Natural killer cell (primary cell): ENCODE measurements at places on chromosomes 2 and 18. TPM values are rescaled to one million over a fixed set of nuclear protein-coding genes. Genes with fewer than 3 reads are reported as not detected.

DNA sequence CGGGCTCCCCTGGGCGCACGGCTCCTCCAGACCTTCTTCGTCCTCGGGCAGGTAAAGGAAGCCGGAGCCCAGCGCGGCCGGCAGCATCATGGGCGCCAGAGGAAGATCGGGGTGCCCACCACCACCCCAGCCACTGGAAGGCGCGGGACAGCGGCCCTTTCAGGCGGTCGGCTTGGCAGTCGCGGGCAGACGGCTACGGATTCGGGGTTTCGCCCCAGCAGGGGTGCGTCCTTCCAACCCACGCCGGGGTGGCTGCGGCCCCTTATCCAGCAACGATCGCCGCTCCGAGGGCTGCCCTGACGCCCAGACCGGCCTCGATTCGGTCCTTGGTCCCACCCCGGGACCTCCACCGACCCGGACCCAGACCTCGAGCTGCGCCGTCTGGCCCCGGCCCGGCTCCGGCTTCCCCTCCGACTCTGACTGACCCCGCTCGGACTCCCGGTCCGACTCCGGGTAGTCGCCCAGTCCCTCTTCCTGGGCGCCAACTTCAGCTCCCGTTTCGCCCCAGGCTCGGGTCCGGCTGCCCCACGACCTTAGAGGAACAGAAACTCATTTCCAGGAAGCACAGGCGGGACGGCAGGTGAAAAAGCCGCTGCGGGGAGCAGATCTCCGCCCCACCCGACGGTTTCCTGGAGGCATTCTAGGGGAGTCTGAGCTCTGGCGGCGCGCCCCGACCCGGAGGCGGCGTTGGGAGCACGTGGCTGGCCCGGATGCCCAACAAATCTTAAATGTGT, 30.2 kb upstream of the SSB start:
- peaks cover 17% of the 10 kb centered on the region for H3K4me1 ChIP-seq
- H3K27me3 ChIP-seq, result peaks cover 14% of the 10 kb centered on the region
- H3K36me3 ChIP-seq, result no peaks in the 10 kb centered on the region
- H3K4me3 ChIP-seq, result peak overlapping the region; percentile 3

- H3K36me3 ChIP-seq, result no peaks in the 10 kb centered on the region
- no peaks in the 10 kb centered on the region for H3K27me3 ChIP-seq
- no peaks in the 10 kb centered on the region for H3K4me1 ChIP-seq
- H3K27ac ChIP-seq, result no peak overlapping the region
These were observed 49.9 kb downstream of the ST8SIA5 start for GRCh38 chr18:46706968-46707367.

ECEL1 gene
- total RNA-seq, result not detected

DSG4 gene
- not detected for total RNA-seq

DNA sequence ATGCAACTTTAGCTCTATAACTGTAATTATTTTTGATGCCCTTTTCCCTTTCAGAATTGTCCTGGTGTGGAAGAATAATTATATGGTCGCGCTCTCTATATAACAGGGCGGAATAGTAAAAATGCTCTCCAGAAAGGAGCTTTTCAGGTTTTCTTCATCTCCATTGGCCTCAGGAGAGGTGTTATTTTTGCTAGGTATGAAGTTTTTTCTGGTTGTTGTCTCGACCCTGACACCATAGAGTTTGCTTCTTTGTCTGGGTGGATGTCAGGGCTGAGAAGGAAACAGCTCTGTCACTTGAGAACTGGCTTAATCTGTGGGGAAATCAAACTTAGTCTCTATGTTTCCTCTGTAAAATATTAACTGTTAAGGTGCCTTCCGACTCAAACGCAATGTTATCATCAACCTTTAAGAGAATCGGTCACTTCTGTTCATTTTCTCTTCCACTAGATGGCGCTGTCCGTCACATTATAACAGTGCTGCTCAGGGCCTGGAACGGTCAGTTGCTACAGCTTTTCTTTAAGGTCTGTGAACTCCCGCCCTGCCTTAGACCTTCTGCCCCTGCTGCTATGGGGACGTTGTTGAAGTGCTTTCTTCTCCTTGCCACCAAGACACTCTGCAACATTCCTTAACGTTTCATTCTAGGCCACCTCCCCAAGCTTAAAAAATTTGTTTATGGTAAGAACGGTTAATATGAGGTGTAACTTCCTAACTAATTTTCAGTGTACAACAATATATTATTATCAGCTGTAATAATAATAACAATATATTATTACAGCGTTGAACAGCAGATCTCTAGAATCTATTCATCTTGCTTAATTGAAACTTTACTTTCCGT, 23.8 kb upstream of the SERPINB12 start:
- peaks cover 3% of the 10 kb centered on the region for H3K27me3 ChIP-seq
- no peaks in the 10 kb centered on the region for H3K36me3 ChIP-seq
- peak; percentile 83 for DNase-seq

- H3K27ac ChIP-seq, result peak within 1 kb of the TSS; percentile 94
- DNase-seq, result peak; percentile 88
- peaks cover 33% of the 10 kb centered on the region for H3K36me3 ChIP-seq
- H3K27me3 ChIP-seq, result no peaks in the 10 kb centered on the region
These were observed at the start of gene ARL4C for GRCh38 chr2:234496835-234497593. Gene ARL4C, minus strand, starts transcription at chr2:234497081. Its CDS starts 495 bp downstream, at chr2:234496586.

DNA sequence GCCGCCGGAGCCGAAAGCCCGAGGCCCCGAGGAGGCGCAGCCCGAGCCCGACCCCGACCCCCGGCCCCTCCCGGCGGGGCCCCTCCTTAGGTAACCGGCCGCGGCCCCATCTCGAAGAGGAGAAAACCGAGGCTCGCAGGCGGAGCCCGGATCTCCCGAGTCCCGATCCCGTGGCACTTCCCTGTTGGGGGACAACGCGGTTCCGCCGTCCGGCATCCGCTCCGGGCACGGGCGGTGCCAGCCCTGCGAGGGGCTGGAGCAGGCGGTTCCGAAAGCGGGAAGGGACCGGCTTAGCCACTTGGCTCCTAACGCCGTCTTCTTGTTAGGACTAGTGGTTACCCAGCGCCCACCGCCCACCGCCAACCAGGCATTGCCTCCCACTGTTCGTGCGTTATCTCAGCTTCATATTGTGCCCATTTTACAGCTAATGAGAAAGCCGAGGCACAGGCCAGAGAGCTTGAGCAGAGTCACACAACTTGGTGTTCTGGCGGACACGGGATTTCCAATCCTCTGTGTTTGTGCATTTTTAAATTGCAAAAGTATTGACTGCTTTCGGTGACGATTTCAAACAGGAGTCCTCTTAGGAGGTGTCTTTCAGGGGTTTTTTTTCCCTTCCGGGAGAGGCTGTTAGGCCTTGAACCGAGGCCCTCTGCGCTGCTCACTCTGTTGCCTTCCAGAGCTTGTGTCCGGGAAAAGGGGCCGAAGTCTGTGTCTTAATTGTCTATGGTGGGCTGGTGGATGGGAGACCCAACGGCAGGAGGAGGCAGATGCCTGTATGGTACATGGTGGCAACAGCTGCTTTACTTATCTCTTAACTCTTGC, 562 bp downstream of the CENPA start:
- H3K4me1 ChIP-seq, result peaks cover 12% of the 10 kb centered on the region
- peak overlapping the region; percentile 57 for H3K4me3 ChIP-seq
- no peak overlapping the region for H3K27ac ChIP-seq
- DNase-seq, result no peak
- H3K36me3 ChIP-seq, result no peaks in the 10 kb centered on the region

CASP10 gene
- 75.3 TPM for total RNA-seq

DNA sequence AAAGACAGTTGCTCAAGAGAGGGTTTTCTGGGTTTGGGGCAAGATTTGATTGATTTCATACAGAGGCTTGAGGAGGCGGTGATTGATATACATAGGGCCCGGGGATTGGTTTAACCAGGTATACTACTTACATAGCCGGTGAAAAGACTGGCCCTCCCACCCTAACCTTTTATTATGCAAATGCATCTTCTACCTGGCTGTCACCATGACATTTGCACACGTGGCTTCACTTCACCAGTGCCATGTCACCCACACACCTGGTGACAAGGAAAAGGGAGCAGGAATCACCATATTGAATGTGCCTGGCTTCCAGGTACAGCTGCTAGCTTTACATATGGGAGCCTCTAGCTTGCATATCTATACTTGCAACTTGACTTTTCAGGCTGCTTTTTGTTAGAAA, 9.7 kb downstream of the ERMN start:
- H3K27me3 ChIP-seq, result no peaks in the 10 kb centered on the region
- H3K4me3 ChIP-seq, result no peak overlapping the region

NPPC gene
- not detected for total RNA-seq

PROKR1 gene
- not detected for total RNA-seq

TEKT4 gene
- not detected for total RNA-seq

PSMA8 gene
- 1.3 TPM for total RNA-seq

CCDC68 gene
- not detected for total RNA-seq

RGPD3 gene
- not detected for total RNA-seq

DNA sequence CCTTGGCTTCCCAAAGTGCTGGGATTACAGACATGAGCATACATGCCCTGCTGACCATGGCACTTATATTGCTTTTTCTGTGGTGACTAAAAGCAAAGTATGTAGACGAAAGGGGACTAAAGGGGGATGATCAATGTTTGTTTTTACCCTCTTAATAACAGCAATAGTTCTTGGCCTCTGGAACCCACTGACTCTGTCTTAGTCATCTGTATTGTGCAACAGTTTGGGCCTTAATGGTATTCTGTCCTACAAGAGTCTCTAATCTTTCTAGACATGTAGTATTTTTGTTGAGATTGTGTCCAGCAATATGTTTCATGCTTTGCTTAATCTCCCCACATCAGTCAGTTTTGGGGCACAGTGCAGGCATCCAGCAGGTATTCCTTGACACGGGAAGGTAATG, 359.9 kb upstream of the FANCL start:
- H3K27me3 ChIP-seq, result no peaks in the 10 kb centered on the region
- no peak for DNase-seq
- H3K4me1 ChIP-seq, result no peaks in the 10 kb centered on the region
- no peak overlapping the region for H3K4me3 ChIP-seq
- no peaks in the 10 kb centered on the region for H3K36me3 ChIP-seq
- H3K27ac ChIP-seq, result no peak overlapping the region

ACVR2A gene
- total RNA-seq, result 16.2 TPM

GRCh38 chr2:11679016-11679415, 9.0 kb upstream of the NTSR2 start:
- no peaks in the 10 kb centered on the region for H3K36me3 ChIP-seq
- H3K4me3 ChIP-seq, result no peak overlapping the region
- no peak overlapping the region for H3K27ac ChIP-seq
- peaks cover 8% of the 10 kb centered on the region for H3K27me3 ChIP-seq
- H3K4me1 ChIP-seq, result no peaks in the 10 kb centered on the region

- no peaks in the 10 kb centered on the region for H3K36me3 ChIP-seq
- no peak for DNase-seq
- H3K27me3 ChIP-seq, result no peaks in the 10 kb centered on the region
- no peaks in the 10 kb centered on the region for H3K4me1 ChIP-seq
These were observed 341.3 kb upstream of the LINC00305 start for GRCh38 chr18:64490207-64490606.

STPG4 gene
- 0.65 TPM for total RNA-seq

DTNA gene
- not detected for total RNA-seq

DIS3L2 gene
- total RNA-seq, result 56.4 TPM

GRCh38 chr2:71018625-71019024, 24.0 kb upstream of the TEX261 start:
- no peak overlapping the region for H3K27ac ChIP-seq
- no peaks in the 10 kb centered on the region for H3K4me1 ChIP-seq
- H3K36me3 ChIP-seq, result no peaks in the 10 kb centered on the region

GRCh38 chr2:159922563-159922962, 124.6 kb upstream of the CD302 start:
- DNase-seq, result no peak
- H3K4me1 ChIP-seq, result no peaks in the 10 kb centered on the region
- no peak overlapping the region for H3K27ac ChIP-seq

DNA sequence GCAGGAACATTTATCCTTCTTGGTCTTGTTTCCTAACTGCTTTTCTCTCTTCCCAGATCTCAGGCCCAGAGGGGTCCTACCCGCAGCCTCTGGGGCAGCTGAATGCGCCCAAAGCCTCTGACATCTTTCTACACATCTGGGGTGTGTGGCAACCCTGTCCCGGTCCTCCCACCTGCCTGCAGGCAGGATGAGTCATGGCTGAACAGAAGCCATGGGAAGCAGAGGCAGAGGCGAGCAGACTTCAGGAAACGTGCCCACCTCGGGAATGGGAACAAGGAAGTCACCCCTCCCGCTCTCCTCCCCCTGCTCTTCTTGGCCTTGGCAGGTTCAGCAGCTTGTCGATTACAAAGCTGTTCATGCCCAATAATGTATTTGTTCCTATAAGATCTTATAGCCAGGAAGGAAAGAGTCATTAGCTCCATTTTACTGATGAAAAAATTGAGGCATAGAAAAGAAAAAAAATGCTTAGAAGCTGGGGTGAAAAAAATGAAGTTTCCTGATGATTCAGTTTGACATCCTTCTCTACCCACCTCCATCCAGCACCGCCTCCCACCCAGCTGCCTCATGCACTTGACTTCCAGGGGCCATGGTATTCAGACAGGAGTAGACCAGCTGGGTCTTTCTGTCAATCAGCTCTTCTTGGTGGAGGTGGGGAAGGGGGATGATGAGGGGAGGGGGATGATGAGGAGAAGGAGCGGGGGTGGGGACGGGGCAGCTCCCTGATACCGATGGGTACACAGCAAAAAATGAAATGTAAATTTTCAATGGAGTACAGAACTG, 10.4 kb upstream of the KCNF1 start:
- H3K4me3 ChIP-seq, result no peak overlapping the region
- H3K36me3 ChIP-seq, result no peaks in the 10 kb centered on the region
- H3K27me3 ChIP-seq, result no peaks in the 10 kb centered on the region
- DNase-seq, result no peak

VSNL1 gene
- total RNA-seq, result not detected

REG3G gene
- total RNA-seq, result not detected

DNA sequence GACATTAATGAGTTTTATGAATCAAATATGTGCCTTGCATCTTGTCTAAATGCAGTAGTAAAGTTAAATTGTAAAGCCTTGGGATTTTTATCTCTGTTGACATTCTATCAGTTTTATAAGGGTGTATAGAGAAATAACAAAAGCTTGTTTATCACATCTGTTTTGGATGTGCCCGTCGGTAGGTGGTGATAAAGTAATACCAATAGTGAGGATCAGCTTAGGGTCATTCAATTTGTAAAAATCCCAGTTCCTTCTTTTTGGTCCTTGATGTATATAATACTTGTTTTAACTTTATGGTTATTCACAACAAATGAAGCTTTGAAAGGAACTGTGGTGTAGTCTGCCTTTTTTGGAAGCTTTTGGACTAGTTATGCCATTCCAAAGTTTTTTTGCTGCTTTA, 12.6 kb downstream of the UBE2E3 start:
- H3K27ac ChIP-seq, result no peak overlapping the region
- no peak overlapping the region for H3K4me3 ChIP-seq
- DNase-seq, result no peak
- no peaks in the 10 kb centered on the region for H3K4me1 ChIP-seq

GRCh38 chr2:197604117-197604860, 71.1 kb downstream of the RFTN2 start:
- H3K27ac ChIP-seq, result no peak overlapping the region
- no peak overlapping the region for H3K4me3 ChIP-seq

FBXO41 gene
- total RNA-seq, result 11.5 TPM

GRCh38 chr2:19138264-19138825, 220.1 kb downstream of the OSR1 start:
- no peak overlapping the region for H3K4me3 ChIP-seq
- H3K27ac ChIP-seq, result no peak overlapping the region
- H3K36me3 ChIP-seq, result no peaks in the 10 kb centered on the region
- no peaks in the 10 kb centered on the region for H3K4me1 ChIP-seq
